ENCODE measurements at places on chromosomes 2 and 18. TPM values are rescaled to one million over a fixed set of nuclear protein-coding genes. Genes with fewer than 3 reads are reported as not detected.

FOXD4L1 gene
- total RNA-seq, result 0.43 TPM

ZNF396 gene
- 2.0 TPM for total RNA-seq

FHOD3 gene
- total RNA-seq, result 13.3 TPM

CKAP2L gene
- 17.7 TPM for total RNA-seq

HJURP gene
- 109 TPM for total RNA-seq

KLHL41 gene
- not detected for total RNA-seq

CYBRD1 gene
- total RNA-seq, result 132 TPM

CBLN2 gene
- not detected for total RNA-seq

CNOT9 gene
- total RNA-seq, result 46.0 TPM

GREB1 gene
- total RNA-seq, result 0.20 TPM

DPYSL5 gene
- not detected for total RNA-seq

DNA sequence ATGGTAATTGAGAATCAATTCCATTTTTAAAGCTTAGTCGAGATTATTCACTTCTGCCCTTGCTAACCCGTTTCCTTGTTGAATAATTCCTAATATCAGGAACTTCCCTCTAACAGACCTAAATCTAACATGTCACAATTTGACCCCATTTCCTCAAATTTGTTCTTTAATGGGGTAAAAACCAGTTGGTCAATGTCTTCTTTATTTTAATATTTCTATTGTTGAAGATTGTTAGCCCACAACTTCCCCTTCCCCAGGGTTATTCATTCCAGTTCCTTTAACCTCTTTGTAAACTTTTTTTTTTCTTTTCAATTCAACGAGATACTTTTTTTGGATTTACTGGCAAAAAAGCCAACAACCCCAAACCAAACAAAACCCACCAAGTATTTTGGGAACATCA is 7.3 kb downstream of the TNFRSF11A start:
- DNase-seq, result no peak

DNA sequence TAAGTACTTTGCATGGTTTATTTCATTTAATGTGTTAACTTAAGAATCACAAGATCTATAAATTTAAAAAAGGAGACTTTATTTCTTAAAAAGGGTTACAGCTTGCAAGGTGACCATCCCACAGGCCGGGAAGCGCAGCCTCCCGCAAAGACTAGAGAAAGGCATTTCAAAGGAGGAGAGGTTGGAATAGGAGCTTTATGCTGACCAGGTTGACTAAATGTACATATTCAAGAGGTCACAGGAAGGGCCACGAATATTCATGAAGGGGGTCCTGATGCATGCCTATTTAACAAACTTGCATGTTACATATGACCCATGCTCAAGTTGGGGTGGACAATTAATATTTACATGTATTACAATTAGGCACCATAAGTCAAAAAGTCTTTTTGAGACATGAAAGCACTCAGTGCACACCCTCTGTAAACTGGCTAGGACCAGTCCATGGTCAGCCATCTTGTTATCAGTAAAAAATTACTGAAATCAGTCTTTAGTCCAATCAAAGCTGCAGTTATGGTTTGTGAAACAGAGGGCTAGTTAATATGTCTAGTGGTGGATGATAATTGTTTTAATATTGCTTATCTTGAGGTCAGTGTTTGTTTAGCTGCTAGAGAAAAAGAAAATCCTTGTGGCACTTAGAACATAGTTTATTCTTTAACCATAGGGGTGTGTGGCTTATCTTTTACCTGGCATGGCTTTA is 169.3 kb downstream of the KCNE4 start:
- no peak for DNase-seq

DNA sequence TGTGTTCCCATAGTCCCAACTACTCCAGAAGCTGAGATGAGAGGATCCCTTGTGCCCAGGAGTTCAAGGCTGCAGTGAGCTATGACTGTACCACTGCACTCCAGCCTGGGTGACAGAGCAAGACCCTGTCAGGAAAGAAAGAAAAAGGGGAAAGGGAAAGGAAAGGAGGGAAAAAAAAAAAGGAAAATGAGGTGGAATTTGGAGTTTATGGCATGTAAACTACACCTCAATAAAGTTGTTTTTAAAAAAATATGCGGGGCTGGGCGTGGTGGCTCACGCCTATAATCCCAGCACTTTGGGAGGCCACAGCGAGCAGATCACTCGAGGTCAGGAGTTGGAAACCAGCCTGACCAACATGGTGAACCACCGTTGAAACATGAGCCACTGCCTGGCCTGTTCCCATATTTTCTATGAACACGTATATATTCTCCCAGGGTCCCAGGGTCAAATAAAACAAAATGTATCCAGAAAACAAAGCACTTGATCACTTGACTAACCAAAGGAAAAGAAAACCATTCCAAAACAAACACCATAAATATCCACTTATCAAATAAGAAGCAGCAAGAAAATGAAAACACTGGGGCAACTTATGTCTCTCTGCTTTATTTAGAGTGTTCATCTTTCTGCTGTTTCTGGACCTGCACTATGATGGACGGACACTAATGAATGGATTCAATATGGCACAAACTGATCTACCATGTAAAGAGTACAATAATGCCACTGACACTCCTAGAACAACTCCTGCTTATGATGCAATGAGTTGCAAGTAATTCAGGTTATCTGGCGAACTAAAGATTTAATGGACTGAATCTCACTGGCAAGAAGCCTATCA is 56.8 kb downstream of the ASXL2 start:
- DNase-seq, result no peak

- no peak for DNase-seq
These were observed 76.5 kb downstream of the ARL4C start for GRCh38 chr2:234420408-234420807.

DNA sequence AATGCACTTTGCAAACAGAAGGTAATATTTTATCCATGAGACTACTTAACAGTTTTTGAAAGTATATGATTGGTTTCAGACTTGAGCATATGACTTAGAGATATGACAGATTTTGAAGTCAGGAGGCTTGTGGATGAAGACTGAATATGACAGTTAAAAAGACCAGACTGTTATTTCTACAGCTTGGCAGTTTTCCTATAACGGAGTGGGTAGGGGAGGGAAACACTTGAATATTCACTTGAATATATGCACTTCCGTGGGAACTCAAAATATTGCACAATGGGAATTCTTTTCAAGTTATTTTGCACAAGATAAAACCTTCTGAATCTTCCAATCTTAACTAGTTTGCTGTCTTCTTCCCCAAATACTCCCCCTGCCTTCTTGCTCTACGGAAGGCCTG is 64.6 kb upstream of the ACKR3 start:
- DNase-seq, result no peak

DNA sequence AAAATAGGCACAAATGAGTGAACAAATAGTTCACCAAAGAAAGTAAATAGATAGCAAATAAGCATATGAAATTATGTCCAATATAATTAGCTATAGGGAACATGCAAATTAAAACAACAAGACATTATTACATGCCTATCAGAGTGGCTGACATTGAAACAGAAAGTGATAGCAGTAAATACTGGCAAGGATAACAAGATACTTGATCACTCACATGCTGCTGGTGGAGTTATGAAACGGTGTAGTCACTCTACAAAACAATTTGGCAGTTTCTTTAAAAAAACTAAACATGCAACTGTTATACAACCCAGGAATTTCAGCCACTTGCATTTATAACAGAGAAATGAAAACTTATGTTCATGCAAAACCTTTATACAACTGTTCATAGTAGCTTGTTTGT is 439.2 kb upstream of the ACVR2A start:
- no peak for DNase-seq

GRCh38 chr2:33051586-33052360 is 105.0 kb downstream of the LTBP1 start:
- DNase-seq, result no peak

DNA sequence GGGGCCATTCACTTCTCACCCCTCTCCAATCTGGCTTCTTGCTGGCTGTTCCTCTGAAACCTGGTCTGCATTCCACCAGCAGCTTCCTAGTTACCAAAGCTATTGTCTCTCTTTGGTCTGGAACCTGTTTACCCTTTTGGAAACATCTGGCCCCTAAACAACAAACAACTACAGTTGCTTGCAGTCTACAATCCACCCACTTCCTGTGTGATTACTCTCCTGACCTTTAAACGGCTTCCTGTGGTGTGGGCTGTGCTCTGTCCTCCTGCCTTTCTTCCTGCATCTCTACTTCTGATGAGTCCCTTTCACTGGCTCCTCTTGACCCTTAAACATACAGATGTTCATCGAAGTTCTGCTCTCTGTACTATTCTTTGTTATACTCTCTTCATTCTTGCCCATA is 303.8 kb downstream of the TDRD15 start:
- no peak for DNase-seq

- no peak for DNase-seq
These were observed 3.2 kb upstream of the NEU2 start for GRCh38 chr2:233029321-233029720.

DNA sequence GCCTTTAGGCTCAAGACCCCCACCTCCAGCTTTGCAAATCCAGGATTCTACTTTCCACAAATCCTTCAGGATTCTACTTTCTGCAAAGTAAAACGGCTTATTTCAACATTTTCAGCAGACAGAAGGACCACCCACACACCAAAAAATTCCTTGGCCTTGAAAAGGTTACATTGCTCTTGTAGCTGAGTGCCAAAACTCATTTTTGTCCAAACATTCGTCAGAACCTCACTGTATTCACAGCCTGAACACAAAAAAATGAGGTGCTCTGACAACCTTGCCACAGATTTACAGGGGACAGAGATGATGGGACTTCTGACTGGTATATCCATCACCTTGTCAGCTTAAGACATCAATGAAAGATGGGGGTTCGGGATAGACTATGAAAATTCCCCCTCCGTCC is 63.0 kb upstream of the COX7A2L start:
- no peak for DNase-seq

GRCh38 chr2:56754627-56755026 is 570.8 kb downstream of the CCDC85A start:
- DNase-seq, result no peak

DNA sequence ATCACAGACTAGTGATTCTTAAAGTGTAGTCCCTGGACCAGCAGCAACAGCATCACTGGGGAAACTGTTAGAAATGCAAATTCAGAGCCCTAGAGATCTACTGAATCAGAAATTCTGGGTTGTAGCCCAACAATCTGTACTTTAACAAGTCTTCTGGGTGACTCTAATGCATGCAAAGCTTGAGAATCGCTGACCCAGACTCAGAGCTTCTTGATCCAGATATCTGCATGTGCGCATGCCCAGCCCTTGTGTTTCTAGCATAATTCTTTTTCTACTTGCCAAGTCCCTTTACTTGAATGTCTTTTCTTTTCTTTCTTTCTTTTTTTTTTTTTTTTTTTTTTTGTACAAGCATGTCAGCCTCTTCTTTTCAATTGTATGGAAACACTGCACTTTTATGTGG is 60.4 kb downstream of the FIGN start:
- DNase-seq, result no peak

DNA sequence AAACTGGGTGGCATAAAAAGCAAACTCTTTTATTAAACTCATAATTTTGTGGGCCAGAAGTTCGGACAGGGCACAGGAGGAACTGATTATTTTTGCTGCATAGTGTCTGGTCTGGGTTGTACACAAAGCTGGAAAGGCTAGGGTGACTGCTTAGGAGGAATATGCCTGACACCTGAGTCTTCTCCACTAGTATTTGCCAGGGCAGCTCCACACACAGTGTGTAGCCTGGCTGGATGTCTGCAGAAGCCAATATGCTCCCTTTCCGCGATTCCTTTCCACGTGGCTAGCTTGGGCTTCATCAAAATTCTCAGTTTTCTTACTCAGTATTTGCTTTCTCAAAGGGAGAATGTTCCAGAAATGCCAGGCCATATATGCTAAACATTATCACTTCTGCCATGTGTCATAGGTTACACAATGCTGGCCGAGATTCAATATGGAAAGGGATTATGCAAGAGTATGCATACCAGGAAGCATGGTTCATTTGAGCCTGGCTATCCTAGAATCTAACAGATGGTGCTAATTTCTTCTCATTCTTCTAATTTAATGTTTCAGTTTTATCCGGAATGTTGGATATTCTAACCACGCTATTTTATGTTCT is 142.7 kb upstream of the DOK6 start:
- DNase-seq, result no peak

- DNase-seq, result no peak
These were observed 136.8 kb downstream of the CAPN13 start for GRCh38 chr2:30670453-30670852.

GRCh38 chr2:24734741-24735140 is 58.5 kb downstream of the PTRHD1 start:
- no peak for DNase-seq

GRCh38 chr18:384897-385296 is 115.6 kb downstream of the COLEC12 start:
- no peak for DNase-seq

DNA sequence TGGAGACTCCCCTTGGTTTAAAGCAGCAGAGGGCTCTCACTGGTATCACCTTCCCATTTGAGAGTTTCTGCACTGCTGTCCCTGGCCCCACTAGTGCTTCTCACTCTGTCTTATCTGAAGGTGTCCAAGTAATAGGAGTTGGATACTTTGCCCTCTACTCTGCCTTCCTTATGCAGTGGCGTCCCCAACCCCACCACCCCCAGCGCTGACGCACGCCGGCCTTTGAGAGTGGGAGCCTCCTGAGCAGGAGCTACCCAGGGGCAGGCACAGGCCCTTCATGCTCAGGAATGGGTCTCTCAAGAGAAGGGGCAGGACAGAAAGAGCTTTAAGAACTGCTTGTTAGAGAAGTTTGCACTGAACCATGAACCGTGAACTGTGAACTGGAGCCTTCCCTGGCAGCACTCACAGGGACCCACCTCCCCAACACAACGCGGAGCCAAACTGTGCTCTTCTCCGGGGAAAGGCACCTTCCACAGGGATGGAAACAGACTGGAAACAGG is 3.3 kb downstream of the CIB4 start:
- no peak for DNase-seq

GRCh38 chr2:160870729-160871465 is 289.3 kb upstream of the TANK start:
- no peak for DNase-seq

GRCh38 chr2:242063850-242064249 is 194.3 kb downstream of the RTP5 start:
- DNase-seq, result peak; percentile 72

- no peak for DNase-seq
These were observed 13.6 kb downstream of the FRZB start for GRCh38 chr2:182852801-182853200.

- DNase-seq, result no peak
These were observed 142.5 kb downstream of the OTX1 start for GRCh38 chr2:63192889-63193774.

- DNase-seq, result no peak
These were observed 48.3 kb downstream of the LAMA3 start for GRCh38 chr18:23737578-23737977.

- DNase-seq, result no peak
These were observed 806 bp upstream of the MYT1L start for GRCh38 chr2:2331881-2332280.

DNA sequence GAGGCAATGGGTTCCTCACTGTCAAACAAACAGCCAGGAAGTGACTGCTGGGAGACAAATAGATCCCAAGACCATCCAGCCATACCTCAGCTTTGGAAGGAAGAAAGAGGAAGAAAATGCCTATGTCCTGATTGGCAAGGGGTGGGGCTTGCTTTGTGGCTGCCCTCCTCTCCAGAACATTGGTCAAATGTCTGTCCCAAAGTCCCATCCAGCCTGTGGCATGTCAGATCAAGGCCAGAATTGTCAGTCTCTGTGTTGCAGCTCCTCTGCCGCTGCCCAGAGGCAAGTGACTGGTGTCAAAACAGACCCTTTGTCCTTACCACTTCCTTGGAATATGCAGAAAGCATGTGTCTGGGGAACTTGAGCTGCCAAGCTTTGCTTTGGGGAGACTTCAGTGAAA is 63.0 kb upstream of the SMAD2 start:
- no peak for DNase-seq

GRCh38 chr2:45932278-45932975 is 281.0 kb downstream of the PRKCE start:
- DNase-seq, result no peak

- no peak for DNase-seq
These were observed 62.2 kb downstream of the GALNT14 start for GRCh38 chr2:31075941-31076590.
